HL-60 (cell line): ENCODE measurements at places on chromosomes 4 and X.

- no peak for DNase-seq
Observed at GRCh38 chr4:160825644-160826338, 1338.0 kb downstream of the FSTL5 start.

DNA sequence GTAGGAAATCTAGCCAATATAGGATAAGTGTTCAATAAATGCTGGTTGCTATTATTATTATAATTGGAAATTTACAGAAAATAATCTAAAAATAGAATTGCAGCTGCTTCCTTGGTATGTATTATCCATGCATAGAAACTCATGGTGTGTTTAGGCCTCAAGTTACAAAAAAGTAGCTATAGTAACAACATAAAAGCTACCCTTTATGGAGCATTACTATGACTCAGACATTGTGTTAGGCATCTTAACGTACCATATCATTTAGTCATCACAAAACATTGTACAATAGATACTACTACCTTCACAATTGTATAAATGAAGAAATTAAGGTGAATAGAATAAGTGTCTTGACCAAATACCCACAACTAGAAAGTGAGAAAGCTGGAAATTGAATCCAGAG is 126.9 kb upstream of the NRK start:
- DNase-seq = no peak

GRCh38 chr4:104740161-104740560 is 245.5 kb upstream of the CXXC4 start:
- no peak for DNase-seq

DNA sequence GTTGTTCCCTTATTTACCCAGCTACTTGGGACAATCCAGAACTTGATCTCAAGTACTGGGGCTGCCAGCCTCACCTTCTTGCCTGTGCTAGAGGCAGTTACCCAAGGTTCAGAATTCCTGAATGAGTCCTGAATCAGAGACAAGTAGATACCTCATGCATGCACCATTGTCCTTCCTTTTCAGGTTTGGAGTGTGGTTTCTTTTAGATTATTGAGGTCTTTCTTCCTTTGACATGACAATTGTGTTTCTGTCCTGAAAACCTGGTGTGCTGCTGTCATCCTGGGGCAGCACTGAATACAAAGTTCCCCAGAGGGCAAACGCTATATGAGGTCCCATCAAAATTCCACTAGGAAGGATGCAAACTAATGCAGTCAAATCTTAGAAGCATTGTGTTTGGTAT is 3.5 kb downstream of the CXCL2 start:
- no peak for DNase-seq

- DNase-seq = no peak
Observed at GRCh38 chr4:103443324-103443723, 245.2 kb upstream of the CENPE start.

DNA sequence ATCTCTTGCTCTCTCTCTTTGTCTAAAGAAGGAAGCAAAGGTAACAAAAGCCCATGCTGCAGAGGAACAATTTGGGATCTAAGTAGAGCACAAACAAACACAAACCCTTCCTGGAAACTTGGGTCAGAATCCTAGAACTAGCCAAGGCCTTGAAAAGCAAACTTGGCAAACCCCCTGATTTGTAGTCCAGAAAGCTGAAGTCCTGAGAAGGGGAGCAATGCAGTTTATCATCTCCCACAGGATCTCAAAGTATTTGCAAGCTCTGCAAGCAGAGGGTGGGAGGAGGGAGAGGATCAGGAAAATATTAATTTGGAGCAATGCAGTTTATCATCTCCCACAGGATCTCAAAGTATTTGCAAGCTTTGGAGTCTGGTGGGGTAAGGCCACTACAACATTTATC is 379.5 kb upstream of the FGF13 start:
- no peak for DNase-seq

DNA sequence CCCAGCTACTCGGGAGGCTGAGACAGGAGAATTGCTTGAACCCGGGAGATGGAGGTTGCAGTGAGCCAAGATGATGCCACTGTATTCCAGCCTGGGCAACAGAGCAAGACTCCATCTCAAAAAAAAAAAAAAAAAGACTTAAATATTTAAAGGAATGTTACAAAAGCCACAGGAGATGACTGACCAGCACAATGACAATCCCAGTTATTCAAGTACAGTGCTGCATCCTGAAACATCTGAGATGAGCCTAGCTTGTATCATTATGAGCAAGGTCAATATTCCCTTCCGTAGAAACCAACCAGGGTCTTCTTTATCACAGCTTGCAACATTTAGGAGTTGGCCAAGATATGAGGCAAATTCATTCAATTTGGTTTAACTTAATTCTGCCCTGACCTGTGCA is 38.6 kb downstream of the LNX1 start:
- no peak for DNase-seq

DNA sequence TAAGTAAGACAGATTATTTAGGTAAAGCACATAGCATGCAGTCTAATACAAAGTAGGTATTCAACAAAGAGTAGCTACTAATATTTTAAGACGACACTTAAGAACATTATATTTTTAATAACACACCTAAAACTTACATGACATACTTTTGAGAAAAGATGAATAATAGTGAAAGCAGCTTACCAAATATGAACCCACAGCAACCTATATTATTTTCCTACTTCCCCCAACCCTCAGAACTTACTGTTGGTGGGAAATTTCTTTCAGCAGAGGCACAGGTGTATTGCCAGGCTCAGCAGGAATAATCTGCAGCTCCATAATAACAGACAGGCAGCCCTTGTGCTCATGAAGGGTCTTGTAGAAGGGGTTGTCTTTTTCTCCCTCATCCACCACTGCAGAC is 498.9 kb downstream of the GLUD2 start:
- no peak for DNase-seq

DNA sequence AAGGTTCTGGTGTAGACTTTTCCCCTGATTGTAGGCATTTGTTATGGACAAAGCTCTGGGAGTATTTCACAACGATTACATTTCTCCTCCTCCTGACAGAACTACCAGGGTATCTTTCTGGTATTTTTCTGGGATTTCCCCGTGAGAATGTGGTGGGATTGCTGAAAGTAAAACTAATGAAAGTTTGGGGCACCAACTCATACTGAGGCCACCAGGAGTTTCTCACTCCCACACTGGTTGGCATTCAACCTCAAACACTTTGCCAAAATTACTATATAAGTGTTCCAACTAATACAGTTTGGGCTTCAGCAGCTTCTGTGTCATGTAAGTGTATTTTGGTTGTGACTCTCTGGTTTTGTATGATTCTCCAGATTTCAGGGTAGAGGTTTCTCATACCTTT is 855.1 kb downstream of the GLUD2 start:
- DNase-seq = no peak

- DNase-seq = no peak
Observed at GRCh38 chr4:174523025-174523693, 871 bp upstream of the HPGD start.
